Transverse colon (tissue), 4 donors: ENCODE measurements at places on chromosomes 3 and 15. TPM values are rescaled to one million over a fixed set of nuclear protein-coding genes. Genes with fewer than 3 reads are reported as not detected.

- no peaks in the 10 kb centered on the region for H3K36me3 ChIP-seq
- no peak overlapping the region for H3K4me3 ChIP-seq
- H3K4me1 ChIP-seq: peaks cover 10% of the 10 kb centered on the region
- H3K27ac ChIP-seq: no peak overlapping the region
- H3K27me3 ChIP-seq: peaks cover 50% of the 10 kb centered on the region
These were observed 50.3 kb downstream of the LHFPL4 start for GRCh38 chr3:9503283-9503682.

DNA sequence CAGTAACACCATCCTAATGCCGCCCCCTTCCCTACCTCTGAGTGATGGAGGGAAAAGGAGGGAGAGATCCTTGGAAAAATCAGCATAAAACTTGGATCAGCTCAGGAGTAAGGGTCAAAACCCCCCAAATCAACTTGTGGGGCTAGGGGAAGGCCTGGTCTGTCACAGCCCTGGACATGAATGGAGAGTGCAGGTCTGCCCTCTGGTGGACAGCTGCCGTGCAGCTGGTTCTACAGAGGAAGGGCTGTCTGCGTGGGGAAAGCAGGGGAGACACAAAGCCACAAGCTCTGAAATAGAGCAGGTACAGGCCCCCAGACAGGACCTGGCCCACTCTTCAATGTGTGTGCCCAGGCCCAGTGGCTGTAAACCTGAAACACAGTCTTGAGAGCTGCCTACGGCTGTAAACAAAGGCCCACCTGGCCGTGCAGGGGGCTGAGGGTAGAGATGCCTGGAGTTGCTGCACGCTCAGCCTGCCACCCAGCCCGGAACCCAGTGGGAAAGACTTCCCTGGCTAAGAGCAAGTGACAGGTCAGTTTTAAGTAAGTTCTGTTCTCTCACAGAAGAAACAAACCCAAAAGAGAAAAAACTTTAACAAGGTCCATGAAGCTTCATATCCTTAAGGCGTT, 16.4 kb downstream of the CLK3 start:
- DNase-seq: peak; percentile 66
- no peaks in the 10 kb centered on the region for H3K4me1 ChIP-seq
- H3K36me3 ChIP-seq: peaks cover 34% of the 10 kb centered on the region
- H3K27me3 ChIP-seq: no peaks in the 10 kb centered on the region
- H3K4me3 ChIP-seq: no peak overlapping the region

GRCh38 chr3:113985541-113985940, 37.7 kb downstream of the ZDHHC23 start:
- H3K4me1 ChIP-seq: no peaks in the 10 kb centered on the region
- no peak for DNase-seq
- H3K4me3 ChIP-seq: no peak overlapping the region
- H3K27me3 ChIP-seq: no peaks in the 10 kb centered on the region
- no peaks in the 10 kb centered on the region for H3K36me3 ChIP-seq

DNA sequence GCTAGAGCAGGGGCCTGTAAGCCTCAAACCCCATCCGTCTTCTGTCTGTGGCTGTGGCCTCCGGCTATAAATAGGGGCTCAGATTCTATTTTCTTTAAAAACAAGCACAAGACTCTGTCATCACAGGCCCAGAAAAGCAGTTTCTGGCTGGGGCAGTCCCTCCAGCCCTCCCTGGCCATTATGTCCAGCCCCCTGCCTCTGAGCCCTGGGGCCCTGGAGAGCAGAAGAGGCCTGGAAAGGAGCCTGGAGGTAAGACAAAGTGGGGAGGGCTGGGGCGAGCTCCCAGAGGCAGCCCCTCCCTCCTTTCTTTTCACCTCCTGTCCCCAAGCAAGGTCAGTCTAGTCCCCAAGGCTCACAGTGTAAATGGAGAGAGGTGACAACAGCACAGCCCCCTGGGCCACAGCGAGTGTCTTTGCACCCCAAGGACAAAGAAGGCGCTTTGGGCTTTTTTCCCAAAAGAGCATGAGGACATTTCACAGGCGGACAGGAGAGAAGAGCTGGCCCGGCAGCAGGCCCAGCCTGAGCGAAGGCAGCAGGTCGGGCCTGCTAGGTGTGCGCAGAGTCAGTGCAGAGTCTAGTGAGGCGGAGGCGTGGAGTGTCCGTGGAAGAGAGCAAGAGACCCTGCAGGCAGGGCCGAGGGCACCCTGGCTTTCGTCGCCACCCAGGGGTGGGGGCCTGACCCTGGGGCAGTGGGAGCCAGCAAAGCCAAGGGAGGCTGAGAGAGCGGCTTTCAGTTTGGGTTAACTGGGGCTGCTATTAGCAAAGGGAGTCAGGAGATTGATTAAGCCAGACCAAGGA, 188.3 kb downstream of the TBC1D2B start:
- H3K27ac ChIP-seq: no peak overlapping the region
- DNase-seq: no peak
- H3K36me3 ChIP-seq: no peaks in the 10 kb centered on the region
- H3K4me1 ChIP-seq: no peaks in the 10 kb centered on the region

Gene THBS1
- total RNA-seq: 753 TPM
